ENCODE measurements at places on chromosomes 12 and 14. TPM values are rescaled to one million over a fixed set of nuclear protein-coding genes. Genes with fewer than 3 reads are reported as not detected.

Gene TAS2R42
- not detected for total RNA-seq

Gene LRFN5
- under 0.01 TPM for total RNA-seq

Gene NDUFA9
- 29.0 TPM for total RNA-seq

Gene CCER1
- not detected for total RNA-seq

Gene MGP
- 16.8 TPM for total RNA-seq

DNA sequence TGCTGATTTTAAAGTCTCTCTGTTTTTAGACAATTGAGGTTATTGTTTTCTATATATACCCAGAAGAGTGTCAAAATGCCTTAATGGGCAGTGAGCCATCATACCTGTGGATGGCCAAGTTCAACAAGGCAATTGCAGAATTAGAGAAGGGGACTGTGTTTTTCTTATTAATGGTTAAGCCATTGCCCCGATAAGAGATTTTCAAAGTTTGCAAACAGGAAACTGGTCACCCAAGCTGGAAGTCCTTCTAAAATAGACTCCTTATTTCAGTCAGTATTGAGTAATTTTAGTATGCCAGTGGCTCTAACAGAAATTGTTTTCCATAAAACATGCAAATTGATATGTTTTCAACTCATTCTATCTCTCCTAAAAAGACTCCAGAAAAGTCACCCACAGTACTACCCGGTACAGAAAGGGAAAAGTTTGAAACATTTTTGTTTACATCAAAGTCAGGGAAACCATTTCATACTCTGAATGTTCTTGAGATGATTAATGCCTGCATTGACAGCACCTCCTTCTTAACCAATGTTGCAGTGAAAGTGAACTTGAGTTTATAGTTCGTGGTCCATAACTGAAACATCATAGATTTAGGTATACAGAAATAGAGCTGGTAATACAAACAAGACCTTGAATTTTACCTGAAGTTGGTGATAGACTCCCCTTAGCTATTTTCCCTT, 191.1 kb downstream of the TMX1 start:
- peaks cover 19% of the 10 kb centered on the region for H3K4me1 ChIP-seq
- no peaks in the 10 kb centered on the region for H3K36me3 ChIP-seq
- no peaks in the 10 kb centered on the region for H3K27me3 ChIP-seq

- H3K4me3 ChIP-seq: no peak overlapping the region
- H3K27me3 ChIP-seq: no peaks in the 10 kb centered on the region
- H3K4me1 ChIP-seq: no peaks in the 10 kb centered on the region
- H3K36me3 ChIP-seq: no peaks in the 10 kb centered on the region
- no peak overlapping the region for H3K27ac ChIP-seq
- no peak for DNase-seq
Observed at GRCh38 chr12:126534495-126534894, 1469.3 kb downstream of the AACS start.

DNA sequence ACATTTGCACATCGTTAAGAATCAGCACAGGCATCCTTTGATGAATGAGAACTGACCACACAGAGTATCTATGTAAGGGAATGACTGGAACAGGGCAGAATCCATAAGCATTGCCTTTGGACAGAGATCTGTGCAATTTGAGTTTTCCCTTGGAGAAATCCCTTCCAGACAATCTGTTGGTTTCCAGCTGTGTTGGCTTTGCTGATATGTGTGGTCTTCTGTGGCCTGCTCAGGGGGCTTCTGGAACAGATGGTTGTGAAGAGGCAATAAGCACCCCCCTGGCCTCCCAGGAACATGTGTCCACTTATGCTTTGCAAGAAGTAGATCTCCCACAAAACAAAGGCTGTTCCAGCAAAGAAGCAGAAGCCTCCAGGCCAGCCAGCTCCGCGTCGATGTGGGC, 111.4 kb upstream of the TMEM132C start:
- no peak overlapping the region for H3K4me3 ChIP-seq
- H3K27ac ChIP-seq: no peak overlapping the region
- no peak for DNase-seq
- H3K4me1 ChIP-seq: no peaks in the 10 kb centered on the region

DNA sequence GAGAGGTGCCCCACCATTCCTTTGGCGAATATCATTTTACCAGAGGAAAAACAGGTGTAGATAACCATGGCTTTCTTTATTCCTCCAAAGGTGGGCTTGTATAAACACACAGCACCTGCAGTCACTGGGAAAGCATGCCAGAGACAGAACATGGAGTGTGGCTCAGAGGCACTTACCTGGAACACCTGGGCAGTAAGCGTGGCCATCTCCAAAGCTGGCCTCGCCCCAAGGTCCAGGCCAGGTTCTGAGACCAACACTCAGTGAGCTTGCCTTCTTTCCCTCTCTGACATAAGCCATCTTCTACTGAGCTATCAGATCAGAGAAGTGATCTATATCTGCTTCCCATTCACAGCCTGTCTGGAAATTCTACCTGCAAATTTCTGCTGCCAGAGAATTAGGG, 70.5 kb downstream of the NUAK1 start:
- DNase-seq: no peak
- H3K27me3 ChIP-seq: no peaks in the 10 kb centered on the region
- H3K36me3 ChIP-seq: peaks cover 41% of the 10 kb centered on the region

DNA sequence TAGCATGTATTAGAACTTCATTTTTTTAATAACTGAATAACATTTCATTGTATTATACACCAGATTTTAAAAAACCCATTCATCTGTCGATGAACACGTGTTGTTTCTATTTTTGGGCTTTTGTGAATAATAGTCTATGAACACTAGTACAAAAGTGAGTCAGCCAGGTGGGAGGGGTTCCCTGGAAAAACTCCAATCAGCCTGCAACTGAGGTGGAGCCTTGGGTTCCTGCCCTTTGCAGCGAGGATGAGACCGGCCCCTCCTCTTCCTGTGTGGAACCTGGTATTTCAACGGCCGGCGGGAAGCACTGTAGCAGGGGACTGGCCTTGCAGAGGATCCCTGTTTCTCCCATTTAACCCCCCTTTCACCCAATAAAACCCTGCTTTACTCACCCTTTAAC, 56.1 kb downstream of the LMNTD1 start:
- peaks cover 31% of the 10 kb centered on the region for H3K4me1 ChIP-seq
- no peak overlapping the region for H3K27ac ChIP-seq
- no peaks in the 10 kb centered on the region for H3K36me3 ChIP-seq
- no peak overlapping the region for H3K4me3 ChIP-seq
